GM12878 (cell line): ENCODE measurements at places on chromosomes 13 and 19.

GRCh38 chr13:39197647-39198007 is 159.4 kb downstream of the NHLRC3 start:
- DNase-seq, result no peak

- no peak for DNase-seq
Observed at GRCh38 chr19:33697766-33698165, 76.0 kb downstream of the CHST8 start.

DNA sequence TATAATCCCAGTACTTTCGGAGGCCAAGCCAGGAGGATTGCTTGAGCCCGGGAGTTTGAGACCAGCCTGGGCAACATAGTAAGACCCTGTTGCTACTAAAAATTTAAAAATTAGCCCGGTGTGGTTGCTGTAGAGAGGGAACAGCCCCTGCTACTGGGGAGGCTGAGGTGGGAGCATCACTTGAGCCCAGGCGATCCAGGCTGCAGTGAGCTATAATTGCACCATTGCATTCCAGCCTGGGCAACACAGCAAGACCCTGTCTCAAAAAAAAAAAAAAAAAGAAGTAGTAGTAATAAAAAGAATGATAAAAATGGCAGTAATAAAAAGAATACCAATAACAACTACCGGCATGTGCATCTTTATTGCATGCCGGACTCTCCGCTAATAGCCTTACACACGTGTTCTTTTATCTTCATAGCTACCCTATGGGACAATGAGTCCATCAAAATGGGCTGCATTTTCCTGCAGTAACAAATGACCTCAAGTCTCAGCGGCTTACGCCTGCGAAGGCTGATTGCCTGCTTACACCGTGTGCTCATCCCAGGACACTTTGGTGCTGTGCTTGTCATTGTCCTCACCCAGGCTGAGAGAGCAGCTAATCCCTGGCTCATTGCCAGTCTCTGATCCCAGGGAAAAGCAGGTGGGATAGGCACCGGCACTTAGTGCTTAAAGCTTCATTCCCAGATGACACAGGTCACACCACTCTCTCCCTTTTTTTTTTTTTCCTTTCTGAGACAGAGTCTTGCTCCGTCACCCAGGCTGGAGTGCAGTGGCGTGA is 14.4 kb upstream of the SYCN start:
- DNase-seq, result no peak

- DNase-seq, result no peak
Observed at GRCh38 chr19:17319473-17320238, 10.3 kb downstream of the DDA1 start.

DNA sequence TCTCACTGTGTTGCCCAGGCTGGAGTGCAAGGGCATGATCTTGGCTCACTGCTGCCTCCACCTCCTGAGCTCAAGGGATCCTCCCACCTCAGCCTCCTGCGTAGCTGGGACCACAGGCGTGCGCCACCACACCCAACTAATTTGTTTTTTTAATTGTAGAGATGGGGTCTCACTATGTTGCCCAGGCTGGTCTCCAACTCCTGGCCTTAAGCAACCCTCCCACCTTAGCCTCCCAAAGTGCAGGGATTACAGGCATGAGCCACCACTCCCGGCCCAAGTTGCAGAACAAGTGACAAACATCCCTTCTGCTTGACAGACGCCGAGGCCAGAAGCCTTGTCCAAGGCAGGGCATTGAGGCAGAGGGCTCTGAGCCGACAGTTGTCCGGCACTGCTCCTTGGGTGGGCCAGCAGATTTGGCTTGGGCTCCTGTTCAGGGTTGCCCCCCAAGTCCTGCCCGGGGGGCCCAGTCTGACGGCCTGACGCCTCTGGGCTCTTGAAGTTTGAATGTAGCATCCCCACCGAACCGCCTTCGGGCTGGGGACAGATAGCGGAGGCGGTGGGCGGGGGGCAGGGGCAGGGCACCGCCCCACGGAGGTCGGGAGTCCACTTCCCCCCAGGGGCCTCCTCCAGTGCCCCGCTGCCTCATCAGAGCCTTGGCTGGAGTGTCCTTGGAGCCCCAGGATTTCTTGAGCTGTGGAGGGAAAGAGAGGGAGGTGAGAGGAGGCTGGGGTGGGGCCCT is 5.7 kb upstream of the SPACA4 start:
- DNase-seq, result no peak

DNA sequence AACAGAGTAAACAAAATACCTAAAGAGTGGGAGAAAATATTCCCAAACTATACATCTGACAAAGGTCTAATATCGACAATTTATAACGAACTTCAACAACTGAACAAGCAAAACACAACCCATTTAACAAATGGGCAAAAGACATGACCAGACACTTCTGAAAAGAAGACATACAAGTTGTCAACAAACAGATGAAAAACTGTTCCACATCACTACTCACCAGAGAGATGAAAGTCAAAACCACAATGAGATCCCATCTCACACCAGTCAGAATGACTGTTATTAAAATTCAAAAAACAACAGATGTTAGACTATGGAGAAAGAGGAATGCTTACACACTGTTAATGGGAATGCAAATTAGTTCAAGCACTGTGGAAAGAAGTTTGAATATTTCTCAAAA is 233.8 kb upstream of the EDNRB start:
- peak; percentile 0 for DNase-seq

- no peak for DNase-seq
Observed at GRCh38 chr19:40283414-40284250, 1.5 kb downstream of the AKT2 start.

- no peak for DNase-seq
Observed at GRCh38 chr19:5642204-5642603, 19.3 kb downstream of the SAFB start.

- no peak for DNase-seq
Observed at GRCh38 chr13:51776179-51776578, 27.8 kb downstream of the DHRS12 start.

- no peak for DNase-seq
Observed at GRCh38 chr13:37450276-37450675, 148.3 kb downstream of the POSTN start.

GRCh38 chr13:33375421-33375820 is 89.9 kb upstream of the STARD13 start:
- no peak for DNase-seq

DNA sequence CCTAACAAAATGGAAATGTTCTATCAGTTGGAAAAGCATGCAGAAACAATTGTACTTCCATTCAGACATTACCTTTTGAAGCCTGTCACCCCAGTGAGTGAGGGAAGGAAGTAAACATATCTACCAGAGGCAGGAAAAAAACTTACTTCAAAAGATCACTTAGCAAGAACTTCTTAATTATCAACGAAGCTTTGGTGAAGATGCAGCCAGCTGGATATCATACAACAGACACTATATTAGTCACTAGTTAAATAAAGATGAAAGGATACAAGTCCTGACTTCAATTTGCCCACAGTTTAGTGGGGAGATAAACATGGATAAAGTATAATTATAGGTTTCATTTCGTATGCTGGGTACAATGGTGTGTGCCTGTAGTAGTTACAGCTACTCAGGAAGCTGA is 148.8 kb downstream of the TNFRSF19 start:
- DNase-seq, result no peak

DNA sequence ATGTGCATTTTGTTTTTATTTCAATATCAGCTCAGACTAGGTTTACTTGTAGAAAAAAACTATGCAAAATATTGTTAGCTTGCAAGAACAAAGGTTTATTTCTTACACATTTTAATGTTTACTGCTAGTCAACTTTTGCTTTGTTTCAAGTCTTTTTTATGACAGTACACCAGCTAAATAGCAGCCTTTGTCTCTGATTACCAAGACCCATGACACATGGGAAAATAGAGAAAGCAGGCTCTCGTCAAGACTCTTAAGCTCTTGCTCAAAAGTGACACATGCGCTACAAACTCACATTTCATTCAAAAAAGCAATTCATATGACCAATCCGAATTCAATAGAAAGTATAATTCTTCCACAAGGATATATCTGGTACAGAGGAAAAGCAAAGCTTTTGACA is 642.3 kb upstream of the SLITRK1 start:
- no peak for DNase-seq

GRCh38 chr13:74820809-74821208 is 661.2 kb downstream of the TBC1D4 start:
- no peak for DNase-seq

DNA sequence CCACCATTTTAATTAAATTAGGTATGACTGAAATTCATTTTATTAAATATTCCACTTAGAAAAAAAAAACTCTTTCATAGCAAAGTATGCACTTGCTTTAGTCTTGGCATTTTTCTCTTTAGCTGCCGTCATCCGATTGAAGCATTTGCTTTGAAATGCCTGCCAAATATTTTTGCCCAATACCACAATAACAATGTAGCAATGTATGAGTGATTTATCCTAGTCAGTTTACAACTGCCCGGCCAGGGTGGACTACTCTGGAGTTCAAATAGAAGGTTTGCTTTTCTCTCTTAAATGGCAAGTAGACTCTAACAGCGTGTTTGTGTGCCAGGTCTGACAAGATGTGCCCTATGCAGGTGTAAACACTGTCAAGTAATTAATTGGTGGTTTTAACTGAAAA is 675.3 kb upstream of the SGCG start:
- DNase-seq, result no peak

GRCh38 chr13:59111751-59112171 is 1052.0 kb downstream of the DIAPH3 start:
- no peak for DNase-seq

DNA sequence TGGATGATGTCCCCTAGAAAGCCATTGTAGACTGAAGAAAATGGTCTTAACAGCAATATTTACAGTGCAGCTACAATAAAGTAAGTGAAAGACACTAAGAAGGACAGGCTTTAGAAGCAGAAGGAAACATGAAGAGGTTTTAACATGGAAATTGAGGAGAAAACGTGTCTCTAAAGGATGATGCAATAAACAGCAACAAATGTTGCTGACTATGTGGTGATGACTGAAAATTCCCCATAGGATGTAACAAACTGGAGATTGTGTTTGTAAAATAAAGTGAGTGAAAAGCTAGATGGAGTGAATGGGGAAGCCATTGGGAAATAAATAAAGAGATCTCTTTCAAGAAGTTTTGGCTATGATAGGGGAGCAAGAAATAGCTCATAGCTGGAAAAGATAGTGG is 186.7 kb upstream of the IPO5 start:
- DNase-seq, result no peak

DNA sequence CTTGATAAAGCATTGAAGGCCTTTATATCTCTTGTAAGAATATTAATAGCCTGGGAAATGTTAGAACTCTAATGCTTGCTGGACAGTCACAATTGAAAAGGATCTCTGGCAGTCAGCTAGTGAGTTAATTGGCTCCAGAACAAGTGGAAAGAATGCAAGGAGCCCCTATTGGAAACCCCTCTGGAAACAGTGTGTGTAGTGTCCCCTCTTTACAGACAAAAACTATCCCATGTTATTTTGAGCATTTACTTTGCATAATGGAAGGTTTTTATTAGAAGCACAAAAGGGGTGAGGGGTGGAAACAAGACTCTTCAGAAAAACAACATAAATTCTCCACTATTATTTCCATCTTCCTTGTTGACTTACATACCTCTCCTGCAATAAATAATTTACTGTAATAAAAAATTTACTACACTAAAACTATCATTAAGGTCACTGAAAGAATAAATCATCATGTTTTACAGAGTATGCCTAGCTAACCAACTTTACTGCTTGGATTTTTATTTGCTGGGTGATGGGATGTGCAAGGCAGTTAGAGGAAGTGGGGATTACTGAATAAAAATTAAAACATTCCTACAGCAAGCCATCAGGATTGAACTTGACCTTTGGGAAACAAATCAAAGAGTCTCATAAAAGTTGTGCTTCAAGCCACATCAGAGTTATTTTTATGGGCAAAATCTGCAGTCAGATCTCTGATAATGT is 610.4 kb downstream of the TBC1D4 start:
- DNase-seq, result no peak

- no peak for DNase-seq
Observed at GRCh38 chr19:40585982-40586422, 9.3 kb downstream of the SHKBP1 start.

DNA sequence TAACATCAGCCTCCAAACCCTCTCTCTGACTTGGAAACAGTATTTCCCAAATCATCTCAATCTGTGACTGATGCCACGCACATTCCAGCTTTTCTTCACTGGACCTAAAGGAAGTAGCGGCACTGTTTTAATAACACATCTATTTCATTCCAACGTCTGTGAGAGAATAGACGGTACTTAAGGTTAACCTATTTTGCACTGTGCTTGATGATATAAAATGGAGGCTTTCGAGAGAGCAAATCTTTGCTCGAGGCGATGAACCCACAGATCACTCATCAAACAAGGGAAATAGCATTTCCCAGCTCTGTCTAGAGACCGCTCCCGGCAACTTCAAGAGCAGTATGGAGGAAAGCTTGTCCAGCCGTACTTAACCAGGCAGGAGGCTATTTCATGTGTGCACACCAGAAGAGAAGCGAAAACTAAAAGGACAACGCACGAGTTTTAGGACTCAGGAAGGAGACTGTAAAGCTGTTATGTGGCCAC is 2.9 kb downstream of the UBL3 start:
- no peak for DNase-seq

GRCh38 chr13:93055233-93055632 is 171.4 kb upstream of the GPC6 start:
- DNase-seq, result no peak

- no peak for DNase-seq
Observed at GRCh38 chr19:47275791-47276461, 1.2 kb downstream of the INAFM1 start.

DNA sequence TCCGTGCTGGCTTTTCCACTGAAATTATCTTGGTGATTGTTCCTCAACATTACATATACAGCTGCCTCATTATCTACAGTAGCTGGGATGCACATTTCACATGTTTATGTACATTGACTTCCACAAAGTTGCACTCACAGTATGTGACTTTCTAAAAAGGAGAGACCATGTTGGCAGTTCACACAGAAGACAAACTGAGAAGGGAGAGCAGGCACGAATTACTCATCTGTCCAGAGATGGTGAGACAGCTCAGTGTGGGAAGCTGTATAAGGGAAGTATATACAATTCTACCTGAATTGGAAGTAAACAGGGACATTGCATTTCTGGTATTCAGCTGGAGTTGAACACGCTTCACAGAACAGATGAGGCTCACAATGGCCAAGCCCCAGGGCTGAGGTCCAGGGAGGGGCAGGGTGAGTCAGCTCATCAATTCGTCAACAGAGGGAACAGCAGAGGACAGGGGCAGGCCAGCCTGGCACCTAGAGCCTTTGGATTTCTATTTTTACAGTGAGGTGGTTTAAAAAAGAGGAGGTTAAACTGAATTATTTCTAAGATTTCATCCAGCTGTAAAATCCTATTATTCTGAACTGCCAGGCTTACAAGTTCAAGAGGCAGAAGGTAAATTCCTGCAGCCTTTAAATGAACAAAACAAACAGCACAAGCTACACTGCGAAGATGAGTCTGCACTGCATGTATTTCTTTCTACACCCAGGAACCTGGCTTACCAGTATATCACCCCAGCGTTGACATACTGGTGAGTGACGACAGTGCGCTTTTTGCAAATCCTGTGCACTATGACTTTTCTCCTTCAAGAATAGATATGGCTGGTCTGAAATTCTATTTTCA is 9.8 kb downstream of the PARP4 start:
- no peak for DNase-seq

- DNase-seq, result no peak
Observed at GRCh38 chr13:30307194-30307970, at the start of gene KATNAL1. KATNAL1 (minus strand) TSS chr13:30307551; CDS start chr13:30283777, 23,774 bp downstream.
